ENCODE measurements at places on chromosomes 12 and 14.

GRCh38 chr12:117674313-117674712 lies 294.5 kb downstream of the KSR2 start:
- no peak for DNase-seq

- no peak for DNase-seq
Observed at GRCh38 chr14:22386924-22387775, 201.9 kb downstream of the DAD1 start.

GRCh38 chr12:46585854-46586621 lies 213.5 kb upstream of the SLC38A2 start:
- no peak for DNase-seq

- no peak for DNase-seq
Observed at GRCh38 chr14:98133806-98134205, 1138.2 kb downstream of the BCL11B start.

DNA sequence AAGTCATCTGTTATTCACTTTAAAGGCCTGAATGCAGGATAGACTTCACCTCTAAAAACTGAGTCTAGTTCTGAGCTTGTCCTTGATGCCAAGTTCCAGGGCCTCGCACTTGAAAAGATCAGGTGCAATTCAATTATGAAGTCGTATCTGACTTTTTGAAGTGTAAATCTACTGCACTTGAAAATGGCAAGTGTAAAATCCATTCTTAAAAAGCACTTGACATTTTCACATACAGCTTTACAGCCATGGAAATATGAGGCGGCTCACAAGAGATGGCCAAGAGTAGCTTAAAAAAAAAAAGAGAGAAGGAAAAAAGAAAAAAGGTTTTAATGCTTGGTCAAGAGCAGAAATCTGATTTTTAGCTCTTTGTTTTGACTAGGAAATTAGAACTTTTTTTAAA lies 172.5 kb downstream of the GXYLT1 start:
- DNase-seq = no peak

DNA sequence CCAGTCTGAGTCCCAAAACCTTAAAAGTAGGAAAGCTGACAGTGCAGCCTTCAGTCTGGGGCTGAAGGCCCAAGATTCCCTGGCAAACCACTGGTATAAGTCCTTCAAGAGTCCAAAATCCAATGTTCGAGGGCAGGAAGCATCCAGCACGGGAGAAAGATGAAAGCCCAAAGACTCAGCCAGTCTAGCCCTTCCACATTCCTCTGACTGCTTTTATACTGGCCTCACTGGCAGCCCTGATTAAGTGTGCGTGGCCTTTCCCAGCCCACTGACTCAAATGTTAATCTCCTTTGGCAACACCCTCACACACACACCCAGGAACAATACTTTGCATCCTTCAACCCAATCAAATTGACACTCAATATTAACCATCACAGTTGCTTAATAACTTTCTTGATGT lies 372.1 kb upstream of the CCDC196 start:
- no peak for DNase-seq

DNA sequence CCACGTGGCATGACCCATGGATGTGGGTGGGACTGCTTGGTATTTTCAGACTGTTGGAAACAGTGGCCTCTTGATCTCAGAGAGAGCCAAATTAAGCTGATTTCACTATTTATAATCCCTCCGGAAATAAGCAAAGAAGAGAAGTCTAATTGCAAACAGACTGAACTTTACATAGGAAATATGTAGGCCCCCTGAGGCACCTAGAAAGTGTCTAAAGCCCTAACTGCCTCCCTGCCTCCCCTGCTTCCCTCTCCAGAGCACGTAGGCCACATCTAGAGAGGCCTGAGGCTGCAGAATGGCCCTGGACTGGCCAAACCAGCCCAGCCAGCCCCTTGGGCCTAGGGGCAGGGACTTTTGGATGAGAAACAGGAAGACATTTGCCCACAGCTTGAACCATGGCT lies 123.8 kb downstream of the ZFP36L1 start:
- no peak for DNase-seq

DNA sequence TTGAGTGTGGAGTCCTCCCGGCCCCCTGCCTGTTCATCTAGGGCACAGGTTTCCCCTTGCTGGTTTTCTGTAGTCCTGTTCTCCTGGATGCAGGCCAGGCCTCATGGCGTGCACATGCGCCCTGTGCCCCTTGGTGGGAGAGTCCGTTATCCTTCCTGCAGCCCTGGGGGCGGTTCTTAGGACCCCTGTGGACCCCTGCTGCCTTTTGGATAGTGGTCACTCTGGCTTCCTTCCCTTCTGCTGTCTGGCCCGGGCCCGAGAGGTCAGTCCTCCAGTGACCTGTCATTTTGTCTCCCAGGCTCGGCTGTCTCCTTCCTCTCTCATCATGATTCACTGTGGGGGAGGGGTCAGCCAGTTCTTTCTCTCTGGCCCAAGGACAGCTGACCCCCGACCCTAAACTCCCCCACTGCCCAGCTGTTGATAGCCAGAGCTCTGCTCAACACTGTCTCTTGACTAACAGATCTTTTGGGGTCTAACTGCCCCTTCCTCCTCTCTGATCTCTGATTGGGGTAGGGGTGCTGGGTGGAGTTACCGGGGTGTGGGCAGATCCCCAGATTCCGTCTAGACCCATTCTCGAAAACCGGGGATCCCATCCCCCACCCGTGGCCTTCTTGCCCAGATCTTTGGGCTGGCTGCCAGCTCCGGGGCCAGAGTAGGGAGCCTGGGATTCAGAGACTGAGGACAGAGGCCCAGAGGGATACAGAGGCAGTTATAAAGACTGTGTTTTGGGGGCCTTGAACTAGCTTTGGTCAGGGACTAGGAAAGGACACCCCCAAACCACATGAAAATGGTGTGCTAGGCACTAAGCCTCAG lies 7.0 kb downstream of the CCND2 start:
- DNase-seq = no peak

DNA sequence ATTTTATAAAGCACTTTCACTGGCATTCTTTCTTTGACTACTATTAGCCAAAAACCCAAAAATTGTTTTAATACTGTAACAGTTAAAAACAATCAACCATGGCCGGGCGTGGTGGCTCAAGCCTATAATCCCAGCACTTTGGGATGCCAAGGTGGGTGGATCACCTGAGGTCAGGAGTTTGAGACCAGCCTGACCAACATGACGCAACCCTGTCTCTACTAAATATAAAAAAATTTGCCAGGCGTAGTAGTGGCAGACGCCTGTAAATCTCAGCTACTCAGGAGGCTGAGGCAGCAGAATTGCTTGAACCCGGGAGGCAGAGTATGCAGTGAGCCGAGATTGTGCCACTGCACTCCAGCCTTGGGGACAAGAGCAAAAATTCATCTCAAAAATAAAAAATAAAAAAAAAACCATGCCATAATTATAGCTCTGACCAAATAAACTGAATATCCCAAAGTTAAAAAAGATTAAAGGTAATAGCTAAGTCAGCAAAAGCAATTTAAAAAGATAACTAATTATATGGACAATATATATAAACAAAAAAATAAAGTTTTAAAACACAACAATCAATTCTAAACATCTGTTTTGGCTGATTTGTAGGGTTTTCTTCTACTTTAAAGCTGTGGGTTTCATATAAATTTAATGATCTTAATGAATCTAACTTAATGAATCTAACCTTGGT lies 10.0 kb downstream of the SINHCAF start:
- no peak for DNase-seq

GRCh38 chr12:40028296-40028695 lies 77.6 kb downstream of the SLC2A13 start:
- no peak for DNase-seq

DNA sequence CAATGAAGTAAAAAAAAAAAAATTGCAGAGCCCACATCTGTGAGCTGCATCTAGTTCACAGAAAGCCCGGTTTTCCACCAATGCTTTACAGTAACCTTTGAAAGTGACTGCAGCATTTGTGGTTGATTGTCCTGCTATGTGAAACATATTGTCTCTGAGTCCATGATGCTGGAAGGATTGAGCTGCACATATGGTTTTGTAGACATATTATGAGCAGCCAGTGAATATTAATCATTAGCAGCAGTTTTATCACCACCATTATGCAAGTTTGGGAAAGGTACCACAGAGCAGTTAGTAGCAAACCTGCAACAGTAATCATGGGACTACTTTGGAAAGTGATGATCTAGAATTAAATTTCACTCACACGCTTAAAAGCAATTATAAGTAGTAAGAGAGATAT lies 151.5 kb upstream of the PRICKLE1 start:
- no peak for DNase-seq

GRCh38 chr14:22494486-22495135 lies 94.4 kb downstream of the DAD1 start:
- no peak for DNase-seq

DNA sequence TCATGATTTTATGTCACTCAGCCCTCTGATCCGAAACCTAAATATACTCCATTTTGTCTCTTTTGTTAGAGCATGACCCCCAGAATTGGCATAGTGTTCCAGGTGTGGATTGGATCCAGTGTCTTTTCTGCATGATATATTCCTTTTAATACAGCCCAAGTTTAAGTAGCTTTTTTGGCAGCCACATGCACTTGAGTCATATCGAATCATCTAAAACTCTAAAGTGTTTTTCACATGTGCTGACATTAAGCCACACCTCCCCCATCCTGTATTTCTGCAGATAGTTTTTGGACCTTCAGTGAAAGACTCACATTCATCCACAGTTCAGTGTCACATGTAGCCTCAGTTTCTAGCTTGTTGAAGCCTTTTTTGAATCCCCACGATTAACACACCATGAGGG lies 30.6 kb downstream of the BORCS5 start:
- DNase-seq = no peak

DNA sequence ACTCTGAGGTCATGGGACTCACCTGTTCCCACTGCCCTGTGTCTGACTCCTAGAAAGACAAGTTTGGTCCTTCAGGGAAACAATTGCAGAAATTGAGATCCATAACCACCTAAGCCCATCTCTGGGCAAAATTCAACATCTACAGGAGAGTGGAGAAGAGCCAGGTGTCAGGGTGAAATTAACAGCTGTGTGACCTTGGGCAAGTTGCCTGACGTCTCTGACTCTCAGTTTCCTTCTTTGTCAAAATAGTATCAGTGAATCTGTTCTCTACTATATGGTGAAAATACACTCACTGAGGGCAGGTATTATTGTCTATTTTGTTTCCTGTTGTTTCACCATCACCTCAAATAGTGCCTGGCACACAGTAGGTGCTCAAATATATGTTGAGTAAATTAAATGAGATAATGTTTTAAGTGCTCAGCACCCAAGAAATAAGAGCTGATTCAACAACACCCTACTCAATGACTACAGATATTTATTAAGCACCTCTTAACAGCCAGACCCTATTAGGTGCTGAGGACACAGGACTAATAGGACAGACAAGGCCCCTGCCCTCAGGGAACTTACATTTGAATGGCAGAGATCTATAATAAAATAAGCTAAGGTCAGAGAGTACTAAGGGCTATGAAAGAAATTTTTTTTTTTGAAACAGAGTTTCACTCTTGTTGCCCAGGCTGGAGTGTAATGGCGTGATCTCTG lies 14.2 kb upstream of the IFT81 start:
- no peak for DNase-seq

GRCh38 chr12:84497819-84498218 lies 414.8 kb downstream of the SLC6A15 start:
- DNase-seq = no peak

DNA sequence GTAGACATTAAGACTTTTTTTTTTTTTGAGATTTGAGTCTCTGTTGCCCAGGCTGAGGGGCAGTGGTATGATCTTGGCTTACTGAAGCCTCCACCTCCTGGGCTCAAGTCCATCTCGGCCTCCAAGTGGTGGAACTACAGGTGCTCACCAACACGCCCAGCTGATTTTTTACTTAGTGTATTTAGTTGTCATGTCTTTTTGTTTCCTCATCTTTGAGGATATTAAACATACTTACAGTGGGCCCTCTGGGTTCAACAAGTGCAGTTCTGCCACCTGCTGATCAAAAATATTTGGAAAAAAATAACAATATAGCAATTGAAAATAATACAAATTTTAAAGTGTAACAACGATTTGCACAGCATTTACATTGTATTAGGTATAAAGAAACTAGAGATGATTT lies 4.4 kb upstream of the B4GALNT1 start:
- no peak for DNase-seq

DNA sequence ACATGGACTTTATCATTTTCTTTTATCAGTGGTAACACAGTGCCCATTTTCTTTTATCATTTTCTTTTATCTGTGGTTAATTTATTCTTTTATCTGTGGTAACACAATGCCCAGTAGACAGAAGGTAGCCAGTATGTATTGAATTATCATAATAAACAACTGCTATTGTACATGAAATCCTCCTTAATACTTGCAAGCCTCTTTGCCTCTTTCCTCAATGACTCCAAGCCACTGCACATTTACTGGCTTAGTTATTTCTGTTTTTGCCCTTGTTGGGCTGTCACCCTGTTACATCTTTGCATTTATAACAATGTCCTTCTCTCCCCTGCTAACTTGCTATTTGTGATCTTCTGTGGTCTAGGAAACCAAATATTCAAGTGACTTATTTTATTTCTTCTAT lies 345.0 kb downstream of the ATP23 start:
- DNase-seq = no peak

DNA sequence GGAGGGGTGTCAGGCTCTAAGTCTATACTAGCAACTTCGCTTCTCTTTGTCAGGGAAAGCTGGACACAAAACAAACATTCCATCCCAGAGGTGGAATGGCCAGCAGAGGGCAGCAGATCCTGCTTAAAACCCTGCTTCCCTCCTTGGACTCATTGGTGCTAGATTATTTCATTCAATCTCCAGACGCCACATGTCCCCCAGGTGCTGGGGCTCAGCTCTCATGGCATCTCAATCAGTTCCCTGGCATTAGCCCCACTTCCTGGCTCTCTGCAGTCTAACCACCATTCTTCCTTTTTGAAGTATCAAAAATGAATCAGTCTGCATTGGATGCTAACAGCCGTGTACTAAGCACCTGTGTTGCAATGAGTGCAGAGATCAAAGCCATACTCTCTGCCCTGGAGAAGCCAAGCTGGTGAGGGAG lies 8.1 kb upstream of the PPP1R1A start:
- DNase-seq = peak; percentile 21

GRCh38 chr14:50001151-50001998 lies 108.5 kb downstream of the ARF6 start:
- peak; percentile 79 for DNase-seq

All from T-helper 2 cell treated with Interferon-gamma antibody and Interleukin-4, amounts not matched to agents 5 μg/mL and 100 μg/mL, for 36 hours (primary cell).